ENCODE measurements at places on chromosomes 3 and 15.

- H3K4me1 ChIP-seq, result peaks cover 19% of the 10 kb centered on the region
- DNase-seq, result peak; percentile 72
- H3K4me3 ChIP-seq, result peak overlapping the region; percentile 85
- H3K27ac ChIP-seq, result peak overlapping the region; percentile 98
- H3K36me3 ChIP-seq, result peaks cover 14% of the 10 kb centered on the region
Observed at GRCh38 chr3:184361932-184362667, 590 bp downstream of the POLR2H start.

DNA sequence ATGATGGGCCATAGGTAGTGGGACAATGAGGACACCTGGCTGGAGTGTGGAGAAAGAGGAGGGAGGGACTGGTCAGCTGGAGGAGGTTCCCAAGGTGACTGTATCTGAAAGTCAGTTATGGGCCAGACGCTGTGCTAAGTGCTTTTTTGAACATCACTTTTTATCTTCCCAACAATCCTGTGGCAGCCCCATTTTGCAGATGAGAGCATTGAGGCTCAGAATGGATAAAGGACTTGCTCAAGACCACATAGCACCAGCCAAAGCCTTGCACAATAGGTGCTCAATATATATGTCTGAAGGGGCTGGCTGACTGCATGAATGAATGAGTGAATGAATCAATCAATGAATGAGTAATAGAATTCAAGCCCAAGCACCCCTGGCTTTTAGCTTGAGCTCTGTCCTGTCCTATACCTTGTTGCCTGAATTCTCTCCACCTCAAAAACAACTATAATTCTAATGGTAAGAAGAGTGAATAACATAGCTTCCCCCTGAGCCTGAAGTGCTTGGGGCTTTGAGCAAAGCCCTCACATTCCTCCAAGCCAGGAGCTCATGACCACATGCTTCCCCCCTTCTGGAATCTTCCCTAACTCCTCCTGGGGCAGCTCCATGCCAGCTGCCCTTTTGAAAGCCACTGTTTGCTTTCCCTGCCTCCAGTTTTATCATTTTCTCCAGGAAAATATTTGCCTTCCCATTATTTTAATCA lies 150.9 kb downstream of the RPLP1 start:
- H3K27ac ChIP-seq, result no peak overlapping the region
- H3K4me3 ChIP-seq, result no peak overlapping the region
- H3K4me1 ChIP-seq, result no peaks in the 10 kb centered on the region
- DNase-seq, result no peak
- H3K36me3 ChIP-seq, result no peaks in the 10 kb centered on the region

GRCh38 chr3:12884790-12885582 lies 43.6 kb upstream of the RPL32 start:
- H3K27me3 ChIP-seq, result peaks cover 22% of the 10 kb centered on the region
- no peak overlapping the region for H3K4me3 ChIP-seq
- no peaks in the 10 kb centered on the region for H3K4me1 ChIP-seq
- H3K27ac ChIP-seq, result no peak overlapping the region
- DNase-seq, result no peak

GRCh38 chr3:18716821-18717220 lies 291.7 kb upstream of the SATB1 start:
- H3K36me3 ChIP-seq, result no peaks in the 10 kb centered on the region
- H3K4me3 ChIP-seq, result no peak overlapping the region
- no peaks in the 10 kb centered on the region for H3K27me3 ChIP-seq
- no peaks in the 10 kb centered on the region for H3K4me1 ChIP-seq

GRCh38 chr15:70053001-70053715 lies 44.6 kb downstream of the TLE3 start:
- DNase-seq, result no peak
- H3K4me1 ChIP-seq, result peaks cover 3% of the 10 kb centered on the region

- H3K27ac ChIP-seq, result no peak overlapping the region
- no peak overlapping the region for H3K4me3 ChIP-seq
- H3K27me3 ChIP-seq, result no peaks in the 10 kb centered on the region
- DNase-seq, result peak; percentile 68
Observed at GRCh38 chr15:35713733-35714132, 167.8 kb upstream of the DPH6 start.

DNA sequence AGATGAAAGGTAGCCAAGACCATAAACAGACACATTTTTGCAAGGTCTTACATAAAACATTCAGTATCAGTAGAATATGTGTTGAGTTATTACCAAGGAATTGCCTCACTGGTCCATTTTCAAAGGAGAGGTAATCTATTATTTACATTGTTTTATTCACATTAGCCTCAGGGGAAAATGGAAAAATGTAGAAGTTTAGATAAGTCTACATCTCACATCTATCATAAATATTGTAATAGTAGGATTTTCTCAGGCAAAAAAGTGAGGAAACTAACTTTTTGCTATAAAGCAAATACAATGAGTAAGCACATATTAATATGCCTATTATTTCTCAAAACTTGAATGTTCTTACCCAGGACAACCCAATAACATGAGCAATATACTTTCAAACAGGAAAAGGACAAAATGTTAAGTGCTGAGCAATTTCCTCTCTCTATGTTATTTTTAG lies 184.6 kb upstream of the AGTR1 start:
- H3K27me3 ChIP-seq, result no peaks in the 10 kb centered on the region
- peaks cover 22% of the 10 kb centered on the region for H3K4me1 ChIP-seq
- peak; percentile 53 for DNase-seq
- H3K27ac ChIP-seq, result peak overlapping the region; percentile 42

DNA sequence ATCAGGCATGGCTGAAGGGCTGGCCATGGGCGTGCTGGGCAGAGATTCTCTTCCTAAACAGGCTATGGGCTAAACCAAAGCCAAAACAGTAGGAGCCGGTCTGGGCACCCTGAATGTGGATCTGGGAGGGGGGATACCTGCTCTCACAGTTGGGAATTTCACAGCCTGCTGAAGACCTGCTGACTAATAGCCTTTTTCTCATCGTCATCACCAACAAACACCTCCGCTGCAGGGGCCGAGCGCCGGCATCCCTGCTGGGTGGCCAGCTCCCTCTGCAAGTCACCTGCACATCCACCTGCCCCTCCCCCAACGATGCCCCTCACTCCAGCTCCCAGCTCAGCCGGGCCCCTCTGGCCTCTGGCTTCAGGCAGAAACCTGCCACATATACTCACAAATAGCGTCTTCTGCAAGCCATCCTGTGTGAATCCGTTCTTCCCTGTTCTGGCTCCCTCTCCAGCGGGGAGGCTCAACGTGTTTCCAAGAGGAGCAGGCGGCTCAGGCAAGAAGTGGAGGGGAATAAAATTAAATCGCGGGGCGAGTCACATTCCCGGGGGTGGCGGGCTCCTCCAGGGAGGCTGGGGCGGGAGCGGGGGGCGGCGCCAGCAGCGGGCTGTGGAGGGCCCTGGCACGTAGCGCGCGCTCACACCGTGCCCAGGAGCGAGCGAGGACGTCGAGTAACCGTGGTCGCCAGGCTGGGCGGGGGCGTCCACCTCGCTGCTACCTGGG lies 466 bp downstream of the IQSEC1 start:
- DNase-seq, result no peak
- H3K4me1 ChIP-seq, result peaks cover 4% of the 10 kb centered on the region
- no peak overlapping the region for H3K27ac ChIP-seq
- peaks cover 53% of the 10 kb centered on the region for H3K27me3 ChIP-seq

- H3K4me3 ChIP-seq, result no peak overlapping the region
- DNase-seq, result no peak
- H3K27ac ChIP-seq, result no peak overlapping the region
- no peaks in the 10 kb centered on the region for H3K4me1 ChIP-seq
Observed at GRCh38 chr15:77533578-77534430, 98.9 kb downstream of the LINGO1 start.

- peak; percentile 53 for DNase-seq
- H3K27me3 ChIP-seq, result 0 out of 2 replicates have a peak, but pooled peaks cover 5% of the 10 kb centered on the region
- H3K4me3 ChIP-seq, result no peak overlapping the region
- H3K4me1 ChIP-seq, result peaks cover 6% of the 10 kb centered on the region
- no peaks in the 10 kb centered on the region for H3K36me3 ChIP-seq
Observed at GRCh38 chr3:31407665-31408064, 125.1 kb upstream of the STT3B start.

DNA sequence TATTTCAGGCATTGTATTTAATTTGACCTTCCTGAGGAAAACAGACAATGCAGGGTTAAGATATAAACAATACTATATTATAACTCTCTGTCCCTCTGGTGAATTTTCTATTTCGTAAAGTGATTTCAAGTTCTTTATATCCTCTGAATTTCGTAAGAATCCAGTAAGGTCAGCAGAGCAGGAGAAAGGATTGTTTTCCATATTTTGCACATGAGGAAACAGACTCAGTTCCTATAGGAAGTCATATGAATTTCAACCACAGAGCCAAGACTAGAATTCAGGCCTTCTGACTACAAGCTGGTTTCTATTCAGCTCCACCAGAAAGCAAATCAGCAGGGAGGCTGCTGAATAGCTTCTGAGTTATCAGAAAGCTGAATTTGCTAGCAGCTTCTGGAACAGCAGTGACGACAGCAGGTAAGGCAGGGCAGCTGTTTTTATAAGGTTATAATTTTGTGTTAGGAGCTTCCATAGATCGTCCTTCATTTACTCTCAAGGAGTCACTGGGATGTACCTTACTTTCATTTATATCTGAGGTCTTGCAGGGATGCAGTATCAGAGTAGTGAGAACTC lies 11.1 kb upstream of the PLAAT1 start:
- H3K4me1 ChIP-seq, result no peaks in the 10 kb centered on the region
- no peak overlapping the region for H3K27ac ChIP-seq
- H3K36me3 ChIP-seq, result no peaks in the 10 kb centered on the region
- no peak overlapping the region for H3K4me3 ChIP-seq
- DNase-seq, result no peak
- no peaks in the 10 kb centered on the region for H3K27me3 ChIP-seq

- peak; percentile 84 for DNase-seq
- peak overlapping the region; percentile 90 for H3K27ac ChIP-seq
- H3K27me3 ChIP-seq, result no peaks in the 10 kb centered on the region
- peaks cover 11% of the 10 kb centered on the region for H3K4me1 ChIP-seq
- H3K36me3 ChIP-seq, result no peaks in the 10 kb centered on the region
Observed at GRCh38 chr3:50320853-50321335, 1.7 kb downstream of the HYAL2 start.

DNA sequence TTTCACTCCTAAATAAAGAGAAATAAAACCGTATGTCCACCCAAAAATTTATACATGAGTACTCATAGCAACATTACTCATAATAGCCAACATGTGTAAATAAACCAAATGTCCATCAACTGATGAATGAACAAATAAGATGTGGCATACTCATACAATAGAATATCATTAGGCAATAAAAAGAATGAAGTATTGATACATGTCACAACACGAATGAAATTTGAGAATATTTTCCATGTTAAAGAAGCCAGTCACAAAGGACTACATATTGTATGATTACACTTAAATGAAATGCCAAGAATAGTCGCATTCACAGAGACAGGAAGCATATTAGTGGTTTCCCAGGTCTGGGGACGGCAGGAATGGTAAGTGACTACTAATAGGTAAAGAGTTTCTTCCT lies 869.2 kb downstream of the IGSF11 start:
- no peak overlapping the region for H3K4me3 ChIP-seq
- H3K4me1 ChIP-seq, result no peaks in the 10 kb centered on the region
- H3K27ac ChIP-seq, result no peak overlapping the region
- no peaks in the 10 kb centered on the region for H3K36me3 ChIP-seq

DNA sequence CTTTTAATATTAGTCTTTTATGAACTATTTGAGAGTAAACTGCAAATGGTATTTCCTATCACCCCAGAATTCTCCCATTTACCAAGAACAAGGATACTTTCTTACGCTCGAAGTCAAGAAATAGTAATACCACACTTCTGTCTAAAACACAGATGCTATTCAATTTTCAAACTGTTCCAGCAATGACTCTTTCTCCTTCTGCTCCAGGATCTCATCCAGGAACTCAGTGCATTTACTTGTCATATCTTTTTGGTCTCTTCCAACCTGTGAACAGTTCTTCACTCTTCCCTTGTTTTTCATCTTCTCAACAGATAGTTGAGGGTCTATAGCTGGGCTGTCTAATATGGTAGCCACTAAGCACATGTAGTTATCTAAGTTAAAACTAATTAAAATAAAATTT lies 87.1 kb upstream of the GAP43 start:
- no peak for DNase-seq
- no peak overlapping the region for H3K27ac ChIP-seq
- no peaks in the 10 kb centered on the region for H3K36me3 ChIP-seq
- no peak overlapping the region for H3K4me3 ChIP-seq

DNA sequence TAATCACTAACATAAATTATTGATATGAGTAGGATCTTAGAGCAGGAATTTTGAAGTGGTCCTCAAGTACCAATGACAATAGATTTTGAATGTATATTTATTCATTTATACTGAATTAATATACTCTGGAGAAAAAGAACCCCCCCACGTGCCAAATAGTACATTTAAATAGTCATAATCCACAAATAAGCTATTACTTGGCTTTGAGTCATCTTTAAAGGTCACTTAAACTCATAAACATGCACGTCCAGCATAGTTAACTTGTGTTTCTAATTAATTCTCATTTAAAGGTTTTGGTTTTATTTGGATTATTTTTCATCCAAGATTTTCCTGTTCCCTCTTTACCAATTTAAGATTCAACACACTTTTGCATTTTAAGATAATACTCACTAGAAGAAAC lies 35.1 kb downstream of the FGF7 start:
- DNase-seq, result peak; percentile 83
- H3K4me3 ChIP-seq, result peak overlapping the region; percentile 39
- no peaks in the 10 kb centered on the region for H3K27me3 ChIP-seq
- H3K36me3 ChIP-seq, result peaks cover 50% of the 10 kb centered on the region
- peaks cover 81% of the 10 kb centered on the region for H3K4me1 ChIP-seq
- peak overlapping the region; percentile 79 for H3K27ac ChIP-seq

GRCh38 chr3:17027318-17027717 lies 142.6 kb downstream of the PLCL2 start:
- H3K36me3 ChIP-seq, result no peaks in the 10 kb centered on the region
- no peak overlapping the region for H3K27ac ChIP-seq
- DNase-seq, result no peak
- peaks cover 8% of the 10 kb centered on the region for H3K4me1 ChIP-seq

DNA sequence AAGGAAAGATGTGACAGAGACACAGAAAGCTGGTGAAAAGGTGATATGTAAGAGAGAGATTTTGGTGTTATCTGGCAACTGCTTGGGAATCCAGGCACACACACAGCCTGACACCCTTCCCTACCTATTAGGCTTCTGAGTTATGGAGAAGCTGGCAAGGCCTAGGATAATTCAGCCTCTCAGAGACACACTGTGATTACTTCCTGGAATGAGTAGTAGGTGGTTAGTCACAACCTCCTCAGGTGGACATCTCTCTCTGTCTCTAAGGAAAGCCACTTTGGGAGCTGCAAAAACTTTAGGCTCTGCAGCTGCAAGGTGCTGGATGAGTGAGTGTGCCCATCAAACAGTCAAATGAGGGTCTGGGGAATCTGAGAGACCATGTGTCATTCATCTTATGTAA lies 201.9 kb downstream of the PDCD6IP start:
- H3K27ac ChIP-seq, result no peak overlapping the region
- H3K27me3 ChIP-seq, result no peaks in the 10 kb centered on the region
- H3K4me3 ChIP-seq, result no peak overlapping the region
- H3K4me1 ChIP-seq, result peaks cover 9% of the 10 kb centered on the region

DNA sequence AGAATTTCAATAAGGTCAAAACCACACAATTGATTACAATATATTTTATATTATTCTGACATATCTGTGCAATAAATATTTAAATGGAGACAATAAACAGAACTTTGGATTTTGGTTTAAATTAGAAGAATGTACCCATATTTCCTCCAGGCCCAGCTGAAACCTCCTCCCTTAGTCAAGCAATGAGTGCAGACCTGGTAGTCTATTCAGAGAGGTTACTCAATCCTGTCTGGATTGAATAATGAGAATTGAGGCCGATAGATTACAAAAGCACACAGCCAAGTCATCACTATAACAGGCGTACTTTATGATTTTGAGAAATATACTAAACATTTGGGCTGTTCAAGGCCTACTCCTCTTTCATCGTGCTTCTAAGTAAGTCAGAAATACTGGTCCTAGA lies 114.5 kb upstream of the STRIT1 start:
- H3K4me1 ChIP-seq, result peaks cover 15% of the 10 kb centered on the region
- H3K27ac ChIP-seq, result peak overlapping the region; percentile 45
- H3K4me3 ChIP-seq, result no peak overlapping the region
- peak; percentile 53 for DNase-seq
- H3K27me3 ChIP-seq, result no peaks in the 10 kb centered on the region
- H3K36me3 ChIP-seq, result no peaks in the 10 kb centered on the region
